Large intestine (tissue), 12 donors: ENCODE measurements at places on chromosomes 2 and 18. TPM values are rescaled to one million over a fixed set of nuclear protein-coding genes. Genes with fewer than 3 reads are reported as not detected.

DNA sequence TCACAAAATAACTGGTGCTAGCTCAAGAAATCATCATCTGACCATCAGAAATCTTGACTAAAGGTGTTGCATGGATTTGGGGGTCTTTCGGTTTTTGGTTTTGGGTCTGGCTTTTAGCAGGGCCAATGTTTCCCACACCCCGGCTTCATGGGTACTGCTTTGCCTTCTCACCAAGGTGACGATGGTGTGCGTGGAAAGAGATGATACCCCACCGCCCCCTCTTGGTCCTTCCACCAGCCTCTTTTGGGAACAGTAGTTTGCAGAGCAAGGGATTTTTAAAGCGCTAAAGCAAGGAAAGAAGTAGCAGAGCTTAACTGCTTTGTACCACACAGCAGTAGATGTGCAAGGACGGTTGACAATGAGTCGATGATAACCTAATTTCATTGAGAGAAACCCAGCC lies 42.3 kb downstream of the BOLA3 start:
- no peak for DNase-seq
- H3K4me3 ChIP-seq, result no peak overlapping the region
- H3K4me1 ChIP-seq, result no peaks in the 10 kb centered on the region
- no peak overlapping the region for H3K27ac ChIP-seq
- peaks cover 35% of the 10 kb centered on the region for H3K36me3 ChIP-seq

GRCh38 chr2:28522481-28522880 lies 26.6 kb downstream of the PLB1 start:
- no peak overlapping the region for H3K4me3 ChIP-seq
- H3K36me3 ChIP-seq, result peaks cover 16% of the 10 kb centered on the region
- no peaks in the 10 kb centered on the region for H3K27me3 ChIP-seq
- DNase-seq, result no peak

DNA sequence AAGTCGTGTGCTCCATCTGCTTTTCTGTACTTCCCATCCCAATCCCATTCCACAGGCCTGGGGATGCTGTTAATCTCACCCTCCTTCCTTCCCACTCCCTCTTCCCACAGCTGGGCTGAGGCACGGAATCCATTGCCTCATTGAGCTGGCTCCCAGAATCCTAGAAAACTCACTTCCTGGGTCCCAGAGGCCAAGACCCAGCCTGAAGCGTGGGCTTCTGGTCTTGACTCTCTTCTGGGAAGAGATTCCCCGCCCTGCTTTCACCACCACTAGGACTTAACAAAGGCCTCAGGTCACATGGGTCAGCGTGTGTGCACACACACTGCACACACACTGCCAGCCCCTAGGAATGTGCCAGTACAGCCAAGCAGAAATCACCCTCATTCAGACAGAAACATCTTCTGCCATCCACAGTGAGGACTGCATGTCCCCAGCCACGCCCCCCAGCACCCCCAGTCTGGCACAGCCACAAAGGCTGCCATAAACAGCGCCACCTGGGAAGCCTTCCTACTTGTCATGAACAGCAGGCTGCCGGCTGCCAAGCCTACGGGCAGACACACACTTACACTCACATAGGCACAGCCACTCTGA lies 165.8 kb downstream of the TNS1 start:
- H3K27me3 ChIP-seq, result no peaks in the 10 kb centered on the region
- peaks cover 15% of the 10 kb centered on the region for H3K4me1 ChIP-seq
- H3K4me3 ChIP-seq, result no peak overlapping the region
- H3K36me3 ChIP-seq, result peaks cover 26% of the 10 kb centered on the region
- peak overlapping the region; percentile 74 for H3K27ac ChIP-seq

The FAM124B gene
- 1.8 TPM for polyA plus RNA-seq
